BJ (cell line): ENCODE measurements at places on chromosomes 4 and X. TPM values are rescaled to one million over a fixed set of nuclear protein-coding genes. Genes with fewer than 3 reads are reported as not detected.

Gene TKTL2
- polyA plus RNA-seq, result not detected in 2 replicates

Gene MBNL3
- 1.0 and 1.3 TPM in 2 replicates for polyA plus RNA-seq

Gene RAB39B
- 0.26 and 0.29 TPM in 2 replicates for polyA plus RNA-seq

Gene PPP1R2C
- polyA plus RNA-seq, result not detected in 2 replicates

Gene TMEM255A
- polyA plus RNA-seq, result 0.10 and 0.17 TPM in 2 replicates

Gene CPLX1
- 0.15 TPM in 1 of 2 replicates, not detected in the other for polyA plus RNA-seq

Gene F9
- polyA plus RNA-seq, result not detected in 2 replicates
